T-helper 2 cell (primary cell): ENCODE measurements at places on chromosomes 7 and 10.

- no peak for DNase-seq
Observed at GRCh38 chr7:35250452-35250851, 3.4 kb downstream of the TBX20 start.

GRCh38 chr7:73436031-73436929 lies 2.7 kb downstream of the FZD9 start:
- DNase-seq: no peak

DNA sequence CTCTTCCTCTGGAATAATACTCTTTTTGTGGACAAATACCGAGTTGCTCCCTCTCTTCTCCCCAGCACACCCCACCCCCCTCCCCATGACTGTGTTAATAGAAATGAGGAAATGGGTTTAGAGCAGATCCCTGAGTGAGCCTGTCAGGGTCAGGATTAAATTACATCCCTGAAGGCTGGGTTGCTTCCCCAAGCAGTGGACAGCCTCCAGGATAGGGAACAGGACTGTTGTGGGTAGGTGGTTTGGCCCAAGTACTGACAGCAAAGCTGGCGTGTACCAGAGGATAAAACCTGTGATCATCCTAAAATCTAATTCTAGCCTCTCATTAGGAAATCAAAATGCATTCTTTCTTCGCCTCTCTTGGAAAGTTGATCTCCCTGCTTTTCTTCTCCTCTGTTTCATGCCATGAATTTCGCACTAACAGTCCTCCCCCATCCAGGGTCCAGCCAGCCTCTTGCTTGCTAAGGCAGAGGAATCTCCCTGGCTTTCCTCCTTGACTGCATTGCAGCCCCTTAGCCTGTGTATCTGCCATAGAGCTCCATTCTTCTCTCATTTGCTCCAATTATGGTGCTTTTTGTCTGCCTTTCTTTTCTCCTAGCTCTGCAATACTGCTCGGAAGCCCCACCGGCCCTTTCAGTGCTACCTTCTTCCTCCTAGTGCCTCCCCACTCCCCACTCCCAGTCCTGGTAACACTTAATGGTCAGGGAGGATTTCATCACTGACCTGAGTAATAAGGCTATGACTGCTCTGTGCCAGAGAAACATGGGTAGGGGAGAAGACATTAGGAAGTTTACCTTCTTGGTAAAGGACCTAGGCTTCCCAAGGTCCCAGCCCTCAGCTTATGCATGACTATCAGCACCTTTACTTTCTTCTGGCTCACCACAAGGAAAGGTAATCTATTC lies 8.4 kb downstream of the LRRC4 start:
- DNase-seq: no peak

DNA sequence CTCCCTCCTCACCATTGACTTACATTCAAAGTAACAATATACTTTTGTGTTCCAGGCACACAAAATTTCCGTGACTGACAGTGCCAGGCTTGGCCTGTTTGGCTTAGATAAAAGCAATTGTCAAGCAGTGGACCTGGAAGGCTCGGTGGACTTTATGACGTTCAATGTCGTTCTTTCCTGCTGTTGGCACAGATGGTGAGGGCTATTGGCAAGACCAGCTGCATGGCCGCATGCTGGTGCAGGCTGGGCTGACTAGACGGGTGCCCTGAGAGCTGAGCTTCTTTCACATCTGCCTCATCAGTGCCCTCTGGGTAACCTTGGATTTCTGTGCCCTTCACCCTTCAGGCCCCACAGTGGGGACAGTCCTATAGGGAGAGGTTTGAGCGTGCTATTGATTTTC lies 45.2 kb downstream of the WIPF3 start:
- DNase-seq: no peak

DNA sequence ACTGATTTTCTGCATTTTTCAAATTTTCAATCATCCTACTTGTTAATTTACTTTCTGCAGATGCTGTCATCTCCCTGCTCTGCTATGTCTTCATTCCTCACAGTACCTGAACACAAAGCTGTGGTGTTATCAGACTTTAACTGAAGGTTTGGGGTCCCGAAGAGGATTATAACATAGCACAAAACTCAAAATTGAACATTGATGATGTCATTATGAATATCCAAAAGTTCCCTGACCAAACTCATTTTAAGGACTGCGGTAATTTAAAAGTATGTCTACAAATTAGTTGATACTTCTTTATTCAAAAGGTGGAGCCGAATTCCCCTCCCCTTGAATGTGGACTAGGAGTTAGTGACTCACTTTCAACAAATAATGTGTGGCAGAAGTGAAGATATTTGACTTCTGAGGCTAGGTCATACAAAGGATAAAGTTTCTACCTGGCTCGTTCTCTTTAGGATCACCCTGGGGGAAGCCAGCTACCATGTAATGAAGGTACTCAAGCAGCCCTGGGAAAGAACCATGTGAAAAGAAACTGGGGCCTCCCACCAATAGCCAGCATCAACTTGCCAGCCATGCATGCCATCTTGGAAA lies 6.4 kb upstream of the ENTPD7 start:
- DNase-seq: no peak

- DNase-seq: no peak
Observed at GRCh38 chr7:17448479-17449423, 150.3 kb downstream of the AHR start.

- no peak for DNase-seq
Observed at GRCh38 chr10:9965341-9965740, 1052.3 kb upstream of the CELF2 start.

DNA sequence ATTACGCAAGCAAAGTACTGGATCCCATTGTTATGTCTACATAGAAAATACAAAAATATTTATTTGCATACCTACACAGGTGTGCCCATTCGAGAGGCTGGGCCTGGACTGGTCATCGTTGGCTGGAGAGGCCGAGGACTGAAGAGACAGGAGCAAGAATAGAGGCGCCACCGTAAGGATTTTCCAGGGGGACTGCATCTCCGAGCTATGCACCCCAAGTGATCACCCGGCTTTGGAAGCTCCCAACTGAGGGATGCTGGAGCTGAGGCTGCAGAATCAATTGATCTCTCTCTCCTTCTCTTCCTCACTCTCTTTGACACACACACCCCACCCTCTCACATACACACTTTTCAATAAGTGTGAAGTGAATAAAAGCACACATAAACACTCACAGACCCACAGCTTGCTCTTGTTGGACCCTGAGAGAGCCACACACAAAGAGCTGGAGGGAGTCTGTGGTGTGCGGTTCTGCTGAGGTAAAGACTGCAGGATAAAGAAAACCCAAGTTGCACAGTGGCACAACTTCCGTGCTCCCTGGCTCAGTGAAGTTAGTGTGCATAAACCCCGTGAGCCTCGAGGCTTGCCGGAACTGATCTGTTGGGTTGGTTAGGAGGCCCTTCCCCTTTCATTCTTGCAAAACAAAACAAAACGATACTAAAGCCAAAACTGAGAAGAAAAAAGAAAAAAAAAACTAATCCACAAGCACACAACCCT lies at the start of gene AOAH:
Gene AOAH, minus strand, starts transcription at position 544 of the 714 bp plus-strand sequence. Its CDS starts 346 bp downstream, at position 198.
- DNase-seq: peak; percentile 85

DNA sequence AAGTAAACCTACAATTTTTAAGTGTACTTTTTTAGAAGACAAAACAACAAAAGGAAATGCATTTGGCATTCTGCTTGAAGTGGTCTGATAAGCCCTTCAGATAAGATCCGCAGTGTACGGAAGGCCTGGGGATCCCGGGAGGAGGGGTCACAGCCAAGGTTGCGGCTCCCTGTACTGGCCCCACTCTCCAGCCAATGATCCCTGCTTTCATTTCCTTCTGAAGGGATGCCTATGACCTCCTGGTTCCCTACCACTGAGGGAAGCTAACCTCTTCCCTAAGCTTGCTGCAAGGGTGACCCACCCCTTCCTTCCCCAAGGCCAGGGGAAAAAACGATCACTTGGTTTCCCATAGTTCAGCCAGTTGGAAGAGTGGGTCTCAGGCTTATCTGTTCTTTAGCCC lies 5.3 kb downstream of the DENND2A start:
- DNase-seq: no peak

GRCh38 chr10:111017098-111017497 lies 59.7 kb upstream of the ADRA2A start:
- DNase-seq: no peak

DNA sequence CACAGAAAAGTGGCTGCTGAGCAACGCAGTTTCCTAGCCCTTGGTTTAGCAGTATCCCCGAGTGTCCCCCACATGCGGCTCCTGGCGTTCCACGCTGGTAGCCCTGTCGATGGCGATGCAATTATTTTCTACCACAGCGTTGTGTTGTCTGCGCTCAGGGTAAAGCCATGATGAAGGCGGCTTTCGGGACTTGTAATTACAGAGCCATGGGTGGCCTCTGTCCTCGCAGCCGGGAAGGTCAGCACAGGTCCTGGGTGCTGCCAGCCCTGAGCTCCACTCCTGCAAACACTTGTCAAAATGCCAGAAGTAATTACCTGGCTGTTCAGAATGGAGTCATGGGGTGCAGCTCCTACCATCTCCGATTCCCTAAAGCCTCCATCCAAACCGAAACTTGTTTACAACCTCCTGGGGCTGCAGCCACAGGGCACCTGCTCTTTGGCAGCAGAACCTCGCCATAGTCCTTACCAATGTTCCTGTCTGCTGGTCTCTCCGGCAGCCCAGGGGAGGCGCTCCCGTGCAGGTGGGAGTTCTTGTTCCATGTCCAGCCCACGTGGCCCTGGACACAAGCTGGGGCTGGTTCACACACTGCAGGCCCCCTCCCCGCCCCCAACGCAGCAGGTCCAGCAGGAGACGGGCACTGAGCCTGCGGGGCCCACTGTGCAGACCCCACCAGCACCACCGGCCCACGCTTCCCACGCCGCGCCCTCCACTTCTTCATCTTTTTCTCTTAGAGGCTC lies 512.6 kb downstream of the PTPRN2 start:
- DNase-seq: no peak
